MM.1S (cell line): ENCODE measurements at places on chromosomes 4 and X.

DNA sequence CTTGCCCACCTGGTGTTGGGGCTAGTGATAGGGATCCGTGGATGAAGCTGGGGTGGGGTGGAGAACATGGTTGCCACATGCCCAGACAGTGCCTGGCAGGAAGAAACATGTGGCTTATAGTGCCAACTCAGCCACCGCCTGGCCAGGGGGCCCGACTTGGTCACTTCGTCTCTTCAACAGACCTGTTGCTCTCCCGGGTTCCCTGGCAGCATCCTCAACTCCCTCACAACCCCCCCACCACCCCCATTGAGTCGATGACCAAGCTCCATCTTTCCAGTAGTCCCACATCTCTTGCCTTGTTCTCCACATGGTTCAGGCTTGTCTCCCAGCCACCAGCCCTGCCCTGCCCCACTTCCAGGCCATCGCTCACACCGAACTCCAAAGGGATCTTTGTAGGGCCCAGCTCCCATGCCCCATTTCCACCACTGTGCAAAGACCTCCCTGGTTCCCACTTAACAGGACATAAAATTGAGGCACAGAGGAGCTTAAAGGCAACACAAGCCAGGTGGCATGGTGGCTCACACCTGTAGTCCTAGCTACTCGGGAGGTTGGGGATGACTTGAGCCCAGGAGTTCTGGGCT is 7.8 kb downstream of the PNCK start:
- no peak for DNase-seq

DNA sequence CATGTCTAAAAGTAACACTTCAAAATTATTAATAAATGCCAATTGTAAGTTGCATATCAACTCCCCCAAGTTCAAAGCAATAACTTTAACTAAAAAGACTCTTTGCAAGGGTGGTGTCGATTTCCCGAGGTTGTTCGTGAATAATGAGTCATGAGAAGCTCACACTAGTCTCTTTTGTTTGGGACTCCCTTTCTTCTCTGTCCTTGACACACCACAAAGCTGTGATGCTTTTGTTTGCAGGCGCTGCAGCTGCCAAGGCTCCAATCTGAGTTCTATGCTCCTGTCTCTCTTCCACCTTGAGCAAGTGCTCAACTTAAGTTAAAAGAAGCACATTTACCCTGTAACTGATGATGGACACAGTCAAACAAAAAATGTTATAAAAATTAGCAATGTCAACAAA is 65.9 kb downstream of the FAT1 start:
- no peak for DNase-seq

DNA sequence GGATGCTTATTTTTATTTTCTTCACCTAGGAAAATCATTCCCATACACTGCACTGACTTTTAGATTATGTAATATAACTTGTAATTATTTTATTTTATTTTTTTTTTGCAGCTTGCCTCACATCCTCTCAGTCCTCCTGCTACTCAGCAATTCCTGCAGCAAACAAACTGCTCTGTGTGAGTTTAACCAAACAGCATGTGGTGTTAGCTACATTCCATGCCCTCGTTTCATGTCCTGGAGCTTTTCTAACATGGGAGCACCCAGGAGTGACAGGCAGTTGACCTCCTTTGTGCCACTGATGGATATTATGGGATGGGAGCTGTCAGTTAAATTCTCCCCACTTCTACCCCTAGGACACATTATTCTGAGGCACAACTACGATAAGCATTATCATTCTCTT is 24.8 kb downstream of the CXCL1 start:
- DNase-seq = no peak

GRCh38 chr4:111761531-111761930 is 383.7 kb upstream of the FAM241A start:
- DNase-seq = no peak

GRCh38 chr4:47372561-47372960 is 90.9 kb downstream of the COMMD8 start:
- no peak for DNase-seq

- DNase-seq = no peak
Observed at GRCh38 chr4:124151031-124151430, 561.5 kb downstream of the ANKRD50 start.

- DNase-seq = peak; percentile 26
Observed at GRCh38 chr4:8540072-8540471, 40.1 kb upstream of the GPR78 start.

- no peak for DNase-seq
Observed at GRCh38 chrX:137387646-137388045, 178.3 kb upstream of the ZIC3 start.
